ENCODE measurements at places on chromosomes 11 and 22.

GRCh38 chr22:25110846-25111578, 88.6 kb upstream of the CRYBB3 start:
- DNase-seq = peak; percentile 60

DNA sequence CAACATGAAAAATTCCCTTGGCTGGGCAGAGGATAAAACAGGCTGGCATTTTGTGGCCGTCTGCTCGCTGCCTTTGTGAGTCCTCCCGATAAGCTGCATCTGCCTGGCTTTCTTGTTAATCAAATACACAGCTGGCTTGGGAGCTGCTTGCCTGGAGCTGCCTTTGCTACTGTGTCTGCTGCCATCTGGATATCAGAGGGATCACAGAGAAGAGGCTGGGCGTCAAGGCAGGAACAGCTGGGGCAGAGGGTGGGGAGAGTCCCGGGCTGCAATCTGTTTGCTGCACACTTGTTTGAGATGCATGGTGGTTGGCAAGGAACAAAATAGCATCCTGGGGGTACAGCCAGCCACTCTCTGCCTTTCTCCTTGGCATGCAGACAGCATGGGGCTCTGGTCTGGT, 36.0 kb downstream of the COMMD9 start:
- no peak for DNase-seq

- no peak for DNase-seq
These were observed 6.1 kb upstream of the RFPL2 start for GRCh38 chr22:32211011-32211410.

GRCh38 chr11:8384199-8384821, 120.6 kb upstream of the LMO1 start:
- peak; percentile 13 for DNase-seq

DNA sequence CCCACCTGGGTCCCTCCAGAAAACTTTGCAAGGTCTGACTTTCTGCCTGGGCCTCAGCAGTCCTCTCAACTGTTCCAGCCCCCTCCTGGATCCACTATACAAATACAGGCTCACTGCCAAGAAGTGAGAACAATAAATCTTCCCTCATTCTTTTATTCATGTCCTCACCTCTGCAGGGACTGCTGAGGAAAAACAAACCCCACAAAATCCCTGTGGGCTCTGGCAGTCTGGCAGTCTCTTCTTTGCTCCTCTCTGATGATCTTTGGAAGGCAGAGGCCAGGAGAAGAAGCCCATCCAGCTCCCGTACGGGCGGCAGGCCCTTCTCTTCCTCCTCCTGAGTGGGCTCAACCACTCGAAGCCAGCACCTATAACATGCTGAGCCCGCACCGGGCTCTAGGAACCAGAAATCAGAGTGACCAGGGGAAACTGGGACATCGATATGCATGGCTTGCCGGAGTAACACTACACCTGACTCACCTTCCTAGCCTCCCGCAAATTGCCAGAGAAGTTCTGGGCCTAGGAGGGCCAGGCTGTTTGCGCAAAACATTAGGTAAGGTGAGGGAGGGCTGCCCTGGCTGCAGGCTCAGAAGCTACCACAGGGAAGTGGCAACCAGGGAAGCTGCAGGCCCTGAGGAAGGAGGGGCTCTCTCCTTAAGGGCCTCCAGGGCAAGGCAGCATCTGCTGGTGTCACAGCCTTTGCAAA, 24.2 kb downstream of the TMPRSS5 start:
- DNase-seq = no peak

DNA sequence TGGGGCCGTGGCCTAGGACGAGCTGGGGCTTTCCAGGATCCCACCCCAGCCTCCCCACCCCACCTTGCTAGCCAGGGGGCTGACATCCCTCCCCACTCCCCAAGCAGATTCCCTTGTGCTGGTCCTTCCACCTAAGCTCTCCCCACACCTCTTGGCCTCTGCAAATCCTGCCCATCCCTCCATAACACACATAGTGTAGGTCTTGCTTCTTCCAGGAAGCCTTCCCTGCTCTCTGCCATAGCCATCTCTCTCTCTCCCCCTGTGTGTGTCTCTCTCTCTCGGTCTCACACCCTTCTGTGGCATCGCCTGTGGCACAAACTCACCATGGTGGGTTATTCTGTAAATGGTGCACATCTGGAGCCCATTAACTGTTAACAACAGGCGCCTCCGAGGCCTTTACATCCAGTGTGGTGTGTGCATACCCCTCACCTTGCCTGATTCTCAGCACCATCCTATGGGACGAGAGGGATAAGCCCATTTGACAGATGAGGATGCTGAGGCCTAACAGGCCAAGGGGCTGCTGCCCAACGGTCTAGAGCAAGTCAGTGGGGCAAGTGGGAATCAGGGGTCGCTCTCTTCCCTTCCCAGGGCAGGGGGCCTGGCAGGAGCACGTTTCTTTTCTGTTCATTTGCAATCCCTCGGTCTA, 22.2 kb upstream of the PICK1 start:
- DNase-seq = no peak

DNA sequence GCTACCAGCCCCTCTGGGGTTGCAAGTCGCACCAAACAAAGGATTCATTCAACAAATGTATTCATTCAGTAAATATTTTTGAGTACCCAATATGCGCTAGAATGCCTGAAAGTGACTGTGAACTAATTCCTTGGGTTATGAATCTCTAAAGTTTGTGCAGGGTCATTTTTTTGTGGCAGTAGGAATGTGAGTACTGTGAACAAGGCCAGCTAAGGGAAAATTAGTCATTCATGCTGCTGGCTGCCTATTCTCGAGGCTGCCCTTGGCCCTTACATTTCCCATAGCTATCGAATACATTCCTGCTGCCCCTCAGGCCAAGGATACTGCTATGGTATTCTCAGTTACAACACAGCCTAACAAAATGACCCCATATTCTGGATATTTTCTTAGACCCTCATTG, 141.6 kb downstream of the TRPC6 start:
- no peak for DNase-seq

DNA sequence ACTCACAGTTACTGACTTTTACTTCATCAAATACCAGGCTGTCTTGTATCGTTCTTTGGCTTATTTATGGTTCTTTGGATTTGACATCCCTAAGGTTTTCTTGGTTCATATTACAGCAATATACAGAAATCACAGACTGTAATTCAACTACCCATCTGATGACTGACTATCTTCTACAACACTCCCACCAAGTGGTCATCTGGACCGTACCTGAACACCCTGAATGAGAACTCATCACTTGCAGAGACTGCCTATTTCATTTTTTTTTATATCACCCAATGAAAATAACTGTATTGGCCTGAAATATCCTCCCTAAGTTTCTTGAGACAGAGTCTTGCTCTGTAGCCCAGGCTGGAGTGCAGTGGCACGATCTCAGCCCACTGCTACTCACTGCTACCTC, 9.5 kb upstream of the UPB1 start:
- peak; percentile 33 for DNase-seq

DNA sequence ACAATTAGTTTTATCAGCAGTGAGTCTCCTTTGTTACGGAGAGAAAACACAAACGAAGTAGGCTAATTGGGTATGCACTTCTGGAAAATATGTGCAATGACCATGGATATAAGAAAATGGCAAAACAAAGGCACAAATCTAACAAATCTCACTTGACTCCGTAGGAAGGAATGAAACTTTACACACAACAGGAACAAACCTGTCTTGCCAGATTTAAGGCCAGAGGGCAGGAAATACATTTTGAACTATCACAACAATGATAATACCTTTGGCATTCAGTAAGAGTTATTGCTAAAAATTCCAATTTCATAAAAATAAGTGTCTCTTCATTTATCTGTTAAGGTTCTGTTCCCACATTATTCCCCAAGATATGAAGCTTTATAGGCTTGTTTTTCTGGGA, 36.6 kb downstream of the SLC25A17 start:
- DNase-seq = no peak

DNA sequence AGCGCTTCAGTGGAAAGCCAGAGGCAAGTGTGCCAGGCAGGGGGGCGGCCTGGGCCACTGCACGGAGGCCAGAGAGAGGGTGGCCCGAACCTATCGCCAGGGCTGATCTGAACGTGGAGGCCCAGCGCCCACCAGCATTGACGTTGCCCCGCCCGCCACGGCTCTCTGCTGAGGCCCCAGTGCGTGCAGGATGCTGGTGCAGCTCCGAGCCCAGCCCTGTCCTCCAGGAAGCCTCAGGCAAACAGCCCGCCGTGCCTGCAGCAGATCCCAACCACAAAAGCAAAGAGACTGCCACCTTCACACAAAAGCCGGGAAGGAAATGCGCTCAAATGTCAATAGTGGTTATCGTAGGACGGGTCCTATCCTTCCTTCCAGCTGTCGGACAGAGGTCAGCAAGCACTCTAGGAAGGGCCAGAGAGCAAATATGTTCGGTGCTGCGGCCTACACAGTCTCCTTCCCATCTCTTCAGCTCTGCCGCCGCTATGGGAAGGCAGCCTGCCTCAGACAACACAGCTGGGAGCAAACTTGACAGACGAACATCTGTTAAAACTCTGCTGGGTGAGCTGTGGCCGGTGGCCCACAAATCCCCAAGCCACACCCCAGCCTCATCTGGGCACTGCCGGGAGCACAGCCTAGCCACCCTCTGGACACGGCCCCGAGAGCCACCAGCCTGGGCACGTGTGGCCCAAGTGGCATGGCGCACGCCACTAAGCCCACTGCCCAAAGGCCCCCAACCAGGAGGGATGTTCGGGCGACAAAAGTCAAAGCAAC, 146.2 kb downstream of the CRYBB2 start:
- DNase-seq = no peak

GRCh38 chr11:60457576-60457975, 1.9 kb downstream of the MS4A1 start:
- DNase-seq = peak; percentile 82

DNA sequence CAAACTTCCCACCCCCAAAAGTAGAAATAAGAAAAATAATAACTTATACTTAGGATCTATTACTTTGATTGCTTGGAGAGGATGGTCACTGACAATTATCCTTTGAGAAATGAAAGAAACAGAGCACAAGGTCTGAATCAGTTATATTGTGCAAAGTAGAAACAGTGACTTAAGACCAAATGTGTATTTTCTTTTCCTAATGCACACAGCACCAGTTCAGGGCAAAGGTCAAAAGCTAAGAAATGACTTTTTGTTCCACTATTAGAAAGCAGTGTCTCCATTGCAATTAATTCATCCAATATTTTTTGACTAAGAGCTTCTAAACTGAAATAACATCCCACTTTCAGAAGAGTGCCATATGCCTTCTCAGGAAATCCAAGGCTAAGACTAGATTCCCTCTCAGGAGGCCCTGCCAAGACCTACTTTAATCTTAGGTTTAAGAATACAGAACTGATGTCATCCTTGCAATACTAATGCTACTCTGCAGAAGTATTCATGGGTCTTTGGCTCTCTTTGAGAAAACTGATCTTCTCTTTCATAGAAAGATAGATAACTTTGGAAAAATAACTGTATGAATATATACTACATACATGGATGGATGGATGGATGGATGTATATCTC, 147.0 kb downstream of the APOL5 start:
- no peak for DNase-seq

- no peak for DNase-seq
These were observed 55.8 kb upstream of the ADSL start for GRCh38 chr22:40290516-40290915.
